ENCODE measurements at places on chromosomes 1 and 21.
A peak's percentile ranks its signal among the peaks of the same experiment; 100 is the strongest.

- peak; percentile 75 for ATAC-seq
Measured at GRCh38 chr1:92583821-92584760, 97.4 kb upstream of the GFI1 start.

- no peak for ATAC-seq
Measured at GRCh38 chr1:222624214-222624613, 6.3 kb downstream of the MIA3 start.

DNA sequence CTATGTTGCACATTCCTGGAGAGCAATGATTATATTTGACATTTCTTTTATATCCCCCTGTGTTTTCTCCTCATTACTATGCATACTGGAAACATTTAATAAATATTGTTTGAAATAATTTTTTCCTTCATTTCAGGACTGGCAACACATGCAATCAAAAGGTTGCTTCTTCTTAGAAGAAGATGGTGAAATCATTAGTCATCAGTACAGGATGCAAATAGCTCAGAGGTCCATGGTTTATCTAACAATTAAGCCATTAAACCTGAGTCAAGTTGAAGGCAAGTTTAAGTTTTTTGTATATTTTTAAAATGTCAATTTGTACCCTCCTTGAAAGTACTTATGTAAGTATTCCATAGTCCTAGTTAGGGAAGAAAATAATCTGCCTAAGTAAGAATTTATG, 22.5 kb downstream of the EFCAB7 start:
- ATAC-seq: no peak

- ATAC-seq: no peak
Measured at GRCh38 chr1:50967416-50968157, 2.5 kb upstream of the CDKN2C start.

GRCh38 chr1:19353596-19353995, 41.5 kb downstream of the SLC66A1 start:
- no peak for ATAC-seq

- ATAC-seq: peak; percentile 5
Measured at GRCh38 chr1:159921251-159921650, 4.1 kb downstream of the TAGLN2 start.

DNA sequence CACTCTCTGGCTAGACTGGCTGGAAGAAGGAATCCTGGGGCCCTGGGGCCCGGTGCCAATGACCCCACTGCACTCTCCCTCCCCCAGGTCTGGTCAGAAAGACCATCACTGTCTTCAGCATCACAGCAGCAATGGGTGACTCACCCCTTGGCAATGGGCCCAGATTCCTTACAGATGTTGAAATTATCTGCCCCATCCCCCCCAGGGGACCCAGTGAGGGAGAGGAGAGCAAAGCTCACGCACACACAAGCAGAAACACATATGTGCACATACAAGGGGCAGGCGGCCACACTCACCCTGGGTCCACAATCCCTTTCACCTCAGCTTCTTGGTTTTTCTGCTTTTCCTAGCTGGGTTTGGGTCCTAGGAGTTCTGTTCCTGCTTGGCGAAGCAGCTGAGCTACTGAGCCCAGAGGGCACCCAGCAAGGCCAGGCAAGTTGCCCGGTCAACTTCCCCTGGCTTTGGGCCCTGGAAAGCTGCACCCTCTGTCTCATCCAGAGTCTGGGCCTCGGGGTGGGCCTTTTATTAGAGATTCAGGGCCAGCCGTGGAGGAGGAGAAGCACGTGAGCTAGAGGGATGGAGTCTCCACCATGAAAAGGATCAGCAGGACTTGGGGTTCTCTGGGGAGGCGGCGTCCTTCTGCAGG, 2.6 kb downstream of the COL16A1 start:
- ATAC-seq: no peak

GRCh38 chr1:178639326-178639725, 85.7 kb upstream of the RALGPS2 start:
- no peak for ATAC-seq

DNA sequence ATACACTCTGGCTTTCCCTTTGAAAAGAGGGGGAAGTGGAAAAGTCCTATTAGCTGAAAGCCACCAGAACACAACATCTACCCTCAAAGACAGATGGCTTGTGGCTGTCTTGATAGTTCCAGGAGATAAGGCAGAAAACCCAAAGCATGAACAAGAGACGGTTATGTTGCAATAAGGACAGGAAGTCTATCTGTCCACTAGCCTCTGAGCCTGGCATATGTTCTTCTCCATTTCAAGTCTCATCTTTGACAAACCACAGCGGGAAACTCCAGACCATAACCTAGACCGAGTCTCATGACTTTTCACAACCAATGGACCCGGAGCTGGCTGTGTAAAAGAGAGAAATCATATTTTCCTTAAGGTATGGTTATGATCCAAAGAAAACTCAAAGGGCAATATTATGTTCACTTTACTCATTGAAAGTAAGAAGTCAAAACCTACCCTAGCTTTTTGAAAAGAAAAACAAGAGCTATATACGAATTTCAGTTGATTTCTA, 33.8 kb downstream of the DUSP10 start:
- peak; percentile 63 for ATAC-seq

GRCh38 chr1:15381805-15382204, 27.9 kb upstream of the EFHD2 start:
- no peak for ATAC-seq

DNA sequence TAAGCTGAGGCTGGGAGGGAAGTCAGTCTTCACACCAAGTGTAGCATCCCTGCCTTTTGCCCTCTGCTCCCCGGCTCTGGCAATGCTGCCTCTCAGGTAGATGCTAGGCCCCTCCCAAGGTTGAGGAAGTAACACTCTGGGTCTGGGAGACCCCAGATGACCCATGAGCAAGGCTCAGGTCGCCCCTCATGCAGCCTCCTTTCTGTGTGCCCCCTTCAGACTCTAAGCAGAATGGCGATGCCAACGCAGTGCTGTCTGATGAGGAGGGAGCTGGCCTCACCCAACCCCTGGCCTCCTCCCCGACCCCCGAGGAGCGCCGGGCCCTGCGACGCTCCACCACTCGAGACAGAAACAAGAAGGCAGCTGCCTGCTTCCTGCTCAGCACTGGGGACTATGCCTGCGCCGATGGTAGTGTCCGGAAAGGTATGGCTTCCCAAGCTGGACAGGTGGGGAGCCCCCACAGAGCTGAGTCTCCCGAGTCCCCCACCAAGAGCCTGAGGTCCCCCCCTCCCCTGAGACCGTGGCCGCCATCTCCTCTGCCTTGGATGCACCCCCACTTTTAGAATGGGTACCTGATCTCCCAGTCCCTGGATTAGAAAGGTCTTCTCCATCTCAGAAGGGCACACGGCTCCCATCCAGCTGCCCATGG, 15.8 kb downstream of the KCNC4 start:
- no peak for ATAC-seq

DNA sequence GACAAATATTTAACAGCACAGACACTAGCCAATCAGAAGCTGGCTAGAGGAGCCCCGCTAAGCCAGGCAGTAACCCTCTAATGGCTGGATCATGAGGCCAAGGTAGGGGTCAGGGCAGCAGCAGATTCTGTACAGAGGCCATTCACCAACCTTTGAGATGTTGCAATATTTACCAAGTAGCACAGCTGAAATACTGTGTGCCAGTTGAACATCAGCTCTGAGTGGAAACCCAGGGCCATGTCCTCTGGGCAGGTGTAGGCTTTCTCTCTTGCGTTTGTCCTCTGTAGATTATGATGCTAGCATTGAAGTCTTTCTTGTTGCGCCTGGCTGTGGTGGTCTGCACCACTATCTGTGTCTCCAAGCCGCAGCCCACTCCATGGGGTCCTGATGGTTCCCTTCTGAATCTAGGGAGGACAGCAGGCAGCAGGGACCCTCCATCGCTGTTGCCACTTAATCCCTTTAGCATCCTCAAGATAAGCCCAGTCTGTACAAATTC, 2.5 kb upstream of the COG2 start:
- ATAC-seq: no peak
